Neuronal stem cell (in vitro differentiated cells): ENCODE measurements at places on chromosomes 1 and 21.
A peak's percentile ranks its signal among the peaks of the same experiment; 100 is the strongest.

- H3K4me1 ChIP-seq = no peaks in the 10 kb centered on the region
- H3K27ac ChIP-seq = no peak overlapping the region
- no peaks in the 10 kb centered on the region for H3K27me3 ChIP-seq
- H3K36me3 ChIP-seq = no peaks in the 10 kb centered on the region
These were observed 23.3 kb upstream of the ST6GALNAC5 start for GRCh38 chr1:76843821-76844464.

DNA sequence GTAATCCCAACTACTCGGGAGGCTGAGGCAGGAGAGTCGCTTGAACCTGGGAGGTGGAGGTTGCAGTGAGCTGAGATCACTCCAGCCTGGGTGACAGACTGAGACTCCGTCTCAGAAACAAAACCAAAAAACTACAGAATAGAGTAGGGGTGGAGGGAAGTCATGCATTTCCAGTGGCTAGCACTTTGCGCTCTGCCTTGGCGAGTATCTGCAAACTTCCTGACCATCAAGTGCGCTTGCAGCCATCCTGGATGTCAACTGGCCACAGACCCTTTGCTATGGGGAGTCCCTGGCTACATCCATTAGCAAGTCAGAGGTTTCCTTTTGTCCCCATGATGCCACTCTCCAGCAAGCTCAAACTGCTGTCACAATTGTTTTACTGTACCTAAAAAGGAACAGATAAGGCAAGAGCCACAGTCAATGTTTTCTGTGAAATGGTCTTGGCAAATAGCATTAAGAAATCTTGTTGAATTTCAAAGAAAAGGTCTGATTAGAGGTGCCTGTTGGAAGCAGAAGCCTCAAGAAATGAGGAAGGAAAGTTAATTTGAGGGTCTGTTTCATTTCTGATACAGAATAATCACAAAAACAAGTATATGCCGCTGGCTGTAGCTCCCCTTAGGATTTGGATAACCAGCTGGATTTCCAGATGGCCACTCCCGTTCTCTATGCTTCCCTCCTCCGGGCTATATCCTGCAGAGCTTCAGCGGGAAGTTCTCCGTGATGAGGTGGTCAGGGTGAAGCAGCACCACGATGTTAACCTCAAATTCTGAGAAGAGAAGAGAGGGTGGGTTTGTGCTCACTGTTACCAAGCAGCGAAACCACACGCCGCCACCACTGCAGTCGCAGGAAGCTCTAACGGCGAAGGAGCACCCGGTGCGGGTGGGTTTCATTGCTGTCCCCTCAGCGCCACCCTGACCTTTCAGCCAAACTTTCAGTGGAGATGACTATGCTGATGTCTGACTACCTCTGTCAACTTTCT, 42.0 kb downstream of the VPS26C start:
- H3K27ac ChIP-seq = no peak overlapping the region
- H3K27me3 ChIP-seq = no peaks in the 10 kb centered on the region
- DNase-seq = no peak

DNA sequence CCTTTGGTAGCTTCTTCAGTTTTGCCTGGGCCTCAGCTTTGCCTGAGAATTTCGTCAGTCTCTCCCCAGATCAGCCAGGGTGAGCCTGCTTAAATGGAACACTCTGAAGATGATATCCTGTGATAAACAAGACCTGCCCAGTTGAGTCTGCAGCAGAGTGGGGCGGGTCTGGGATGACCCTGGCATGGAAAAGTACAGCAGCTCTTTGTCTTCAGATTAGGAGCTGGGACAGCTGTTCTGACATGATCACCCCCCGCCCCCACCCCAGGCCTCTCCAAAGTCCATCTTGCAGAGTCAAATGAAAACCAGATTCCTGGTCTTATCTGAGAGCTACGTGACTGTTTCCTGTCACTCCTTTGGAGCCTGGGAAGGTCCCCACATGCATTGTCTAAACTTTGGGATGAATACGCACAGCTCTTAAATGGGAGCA, 2.2 kb upstream of the TMEM51 start:
- H3K27ac ChIP-seq = no peak overlapping the region
- no peaks in the 10 kb centered on the region for H3K36me3 ChIP-seq
- no peak overlapping the region for H3K4me3 ChIP-seq
- peaks cover 2% of the 10 kb centered on the region for H3K4me1 ChIP-seq
- peaks cover 41% of the 10 kb centered on the region for H3K27me3 ChIP-seq

GRCh38 chr1:175481126-175482070, 262.0 kb downstream of the TNR start:
- DNase-seq = no peak
- H3K27me3 ChIP-seq = no peaks in the 10 kb centered on the region
- H3K4me3 ChIP-seq = no peak overlapping the region
- H3K36me3 ChIP-seq = no peaks in the 10 kb centered on the region
- no peaks in the 10 kb centered on the region for H3K4me1 ChIP-seq

GRCh38 chr21:29196670-29197191, 66.3 kb downstream of the MAP3K7CL start:
- no peaks in the 10 kb centered on the region for H3K27me3 ChIP-seq
- no peak overlapping the region for H3K4me3 ChIP-seq
- no peaks in the 10 kb centered on the region for H3K36me3 ChIP-seq
- no peak overlapping the region for H3K27ac ChIP-seq
- no peak for DNase-seq

DNA sequence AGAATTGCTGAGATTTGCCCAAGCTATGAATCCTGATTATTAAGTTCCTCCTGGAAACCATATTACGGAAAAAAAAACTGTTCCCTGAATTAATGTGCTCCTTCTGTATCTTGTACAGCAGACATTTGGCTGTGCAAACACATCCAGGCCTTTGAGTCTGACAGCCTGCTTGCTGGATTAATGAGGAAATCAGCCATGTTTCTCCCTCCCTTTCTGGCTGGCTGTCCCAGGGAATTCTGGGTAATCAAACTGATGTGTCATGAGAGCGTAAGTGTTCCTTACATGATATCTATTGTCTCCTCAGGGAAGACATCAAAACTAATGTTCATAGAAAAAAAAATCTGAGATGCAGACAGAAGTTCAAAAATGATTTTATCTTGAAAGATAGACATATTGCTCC, 18.8 kb downstream of the PGBD5 start:
- no peaks in the 10 kb centered on the region for H3K4me1 ChIP-seq
- no peak for DNase-seq
- no peaks in the 10 kb centered on the region for H3K27me3 ChIP-seq
- H3K27ac ChIP-seq = no peak overlapping the region
- H3K36me3 ChIP-seq = no peaks in the 10 kb centered on the region

GRCh38 chr1:156591432-156592157, at the start of gene NAXE:
Gene NAXE (plus strand): TSS chr1:156591776. CDS start chr1:156591805, 29 bp downstream.
- H3K27me3 ChIP-seq = peaks cover 7% of the 10 kb centered on the region
- peak within 1 kb of the TSS; percentile 93 for H3K4me3 ChIP-seq
- H3K27ac ChIP-seq = no peak within 1 kb of the TSS
- H3K36me3 ChIP-seq = peaks cover 43% of the 10 kb centered on the region
- DNase-seq = peak; percentile 69

DNA sequence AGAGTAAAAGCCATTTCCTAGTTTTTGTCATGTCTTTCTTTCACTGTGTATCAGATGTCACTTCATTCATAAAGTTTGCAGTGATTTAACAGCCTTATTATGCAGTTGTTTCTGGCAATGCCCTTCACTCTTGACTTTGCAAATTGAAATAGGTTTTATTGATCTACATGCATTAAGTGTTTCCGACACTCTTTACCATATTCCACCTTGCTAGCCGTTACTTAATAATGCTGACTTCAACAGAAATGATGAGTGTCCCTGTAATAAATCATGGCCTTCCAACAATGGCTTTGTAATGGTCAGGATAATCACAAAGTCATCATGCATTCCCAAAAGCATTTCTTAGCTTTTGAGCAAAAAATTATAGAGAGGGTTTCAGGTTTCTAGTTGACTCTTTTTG, 236.8 kb upstream of the FMN2 start:
- no peak overlapping the region for H3K27ac ChIP-seq
- DNase-seq = no peak
- H3K4me3 ChIP-seq = no peak overlapping the region
- H3K36me3 ChIP-seq = no peaks in the 10 kb centered on the region
- peaks cover 13% of the 10 kb centered on the region for H3K4me1 ChIP-seq
- H3K27me3 ChIP-seq = no peaks in the 10 kb centered on the region

GRCh38 chr1:41980827-41981653, 62.3 kb upstream of the HIVEP3 start:
- H3K4me3 ChIP-seq = no peak overlapping the region
- no peak overlapping the region for H3K27ac ChIP-seq
- DNase-seq = no peak
- H3K27me3 ChIP-seq = no peaks in the 10 kb centered on the region
- peaks cover 2% of the 10 kb centered on the region for H3K4me1 ChIP-seq

DNA sequence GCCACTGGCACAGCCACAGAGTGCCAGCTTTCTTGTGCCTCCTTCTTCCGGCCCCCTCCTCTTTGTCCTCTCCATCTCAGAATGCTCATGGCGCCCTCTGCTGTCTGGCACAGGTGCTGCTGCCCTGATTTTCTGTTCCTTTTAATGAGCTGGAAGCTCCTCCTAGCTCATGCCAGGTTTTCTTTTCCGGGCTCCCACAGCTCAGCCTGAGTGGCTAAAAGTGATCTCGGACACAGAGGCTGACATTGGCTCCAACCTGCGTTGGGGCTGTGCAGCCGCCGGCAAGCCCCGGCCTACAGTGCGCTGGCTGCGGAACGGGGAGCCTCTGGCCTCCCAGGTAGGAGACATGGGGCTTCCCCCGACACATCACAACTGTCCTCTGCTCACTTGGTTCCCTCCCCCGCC, 18.7 kb downstream of the CNTN2 start:
- H3K27ac ChIP-seq = no peak overlapping the region
- H3K27me3 ChIP-seq = peaks cover 20% of the 10 kb centered on the region
- peak; percentile 89 for DNase-seq
- no peaks in the 10 kb centered on the region for H3K36me3 ChIP-seq
- H3K4me3 ChIP-seq = no peak overlapping the region

- H3K4me1 ChIP-seq = peaks cover 5% of the 10 kb centered on the region
- H3K36me3 ChIP-seq = no peaks in the 10 kb centered on the region
- H3K4me3 ChIP-seq = no peak overlapping the region
- H3K27ac ChIP-seq = no peak overlapping the region
- DNase-seq = no peak
These were observed 1.3 kb upstream of the MTARC1 start for GRCh38 chr1:220785166-220786056.

DNA sequence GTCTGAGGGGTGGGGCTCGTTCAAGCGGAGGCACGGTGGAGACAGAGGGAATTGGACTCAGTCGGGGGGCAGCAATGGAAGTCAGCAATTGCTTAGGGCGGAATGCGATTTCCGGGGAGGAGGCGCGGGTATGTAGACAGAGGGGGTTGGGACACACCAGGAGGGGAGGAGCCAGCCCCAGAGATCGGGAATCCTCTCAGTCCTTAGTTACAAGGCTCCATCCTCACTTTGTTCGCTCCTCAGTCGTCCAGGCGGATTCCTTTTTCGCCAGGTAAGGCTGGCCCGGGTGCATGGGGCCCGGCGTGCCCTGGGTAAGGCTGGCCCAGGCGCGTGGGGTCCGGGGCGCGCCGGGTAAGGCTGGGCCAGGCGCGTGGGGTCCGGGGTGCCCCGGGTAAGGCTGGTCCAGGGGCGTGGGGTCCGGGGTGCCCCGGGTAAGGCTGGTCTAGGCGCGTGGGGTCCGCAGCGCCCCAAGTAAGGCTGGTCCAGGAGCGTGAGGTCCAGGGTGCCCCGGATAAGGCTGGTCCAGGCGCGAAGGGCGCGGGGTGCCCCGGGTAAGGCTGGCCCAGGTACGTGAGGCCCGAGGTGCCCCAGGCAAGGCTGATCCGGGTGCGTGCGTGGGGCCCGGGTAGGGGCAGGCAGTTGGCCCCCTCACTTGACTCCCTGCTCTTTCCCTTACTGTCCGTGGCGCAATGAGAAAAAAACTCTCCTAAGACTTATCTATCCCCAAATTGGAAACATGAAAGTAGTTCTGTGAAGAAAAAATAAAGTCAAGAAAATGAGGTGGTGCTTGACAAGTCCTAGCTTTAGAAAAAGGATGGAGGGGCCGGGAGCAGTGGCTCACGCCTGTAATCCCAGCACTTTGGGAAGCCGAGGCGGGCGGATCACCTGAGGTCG, at the start of gene L1TD1:
Gene L1TD1 (plus strand): TSS at position 199 of the 894 bp plus-strand sequence. CDS start 11,780 bp downstream, outside the sequence.
- H3K27me3 ChIP-seq = peaks cover 37% of the 10 kb centered on the region
- H3K27ac ChIP-seq = peak within 1 kb of the TSS; percentile 72
- H3K4me1 ChIP-seq = peaks cover 4% of the 10 kb centered on the region

DNA sequence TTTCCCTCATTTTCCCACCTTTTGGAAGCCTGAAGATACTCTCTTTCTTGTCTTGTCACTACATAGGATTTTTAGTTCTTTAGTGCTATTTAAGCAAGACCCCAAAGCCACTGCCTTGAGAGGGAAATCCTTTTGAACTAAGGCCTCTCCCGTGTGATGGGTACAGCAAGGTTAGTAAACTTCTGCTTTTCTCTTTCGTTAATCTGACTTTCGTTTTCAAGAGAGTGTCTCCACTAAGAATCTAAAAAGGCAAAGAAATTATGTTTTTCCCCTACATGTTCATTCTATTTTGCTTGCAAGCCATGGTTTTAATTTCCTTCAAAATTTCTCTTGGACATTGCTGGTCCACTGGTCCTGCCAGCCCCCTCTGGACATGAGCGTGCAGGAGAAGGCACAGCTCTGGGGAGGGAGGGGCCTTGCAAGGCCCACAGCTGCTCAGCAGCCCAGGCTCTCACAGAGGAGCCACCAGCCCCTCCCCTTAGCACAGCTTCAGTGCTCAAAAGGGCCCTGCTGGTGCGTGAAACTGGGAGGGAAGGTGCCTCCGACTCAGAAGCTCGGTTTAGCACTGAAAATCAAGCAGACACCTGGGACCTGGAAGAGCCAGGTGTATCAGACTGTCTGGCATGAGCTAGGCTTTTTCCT, 210.9 kb upstream of the GALNT2 start:
- H3K27me3 ChIP-seq = no peaks in the 10 kb centered on the region
- no peaks in the 10 kb centered on the region for H3K4me1 ChIP-seq
- DNase-seq = no peak
- H3K27ac ChIP-seq = no peak overlapping the region
- no peak overlapping the region for H3K4me3 ChIP-seq

- H3K4me1 ChIP-seq = no peaks in the 10 kb centered on the region
- DNase-seq = no peak
These were observed 17.5 kb upstream of the ZFP69B start for GRCh38 chr1:40432644-40433390.

DNA sequence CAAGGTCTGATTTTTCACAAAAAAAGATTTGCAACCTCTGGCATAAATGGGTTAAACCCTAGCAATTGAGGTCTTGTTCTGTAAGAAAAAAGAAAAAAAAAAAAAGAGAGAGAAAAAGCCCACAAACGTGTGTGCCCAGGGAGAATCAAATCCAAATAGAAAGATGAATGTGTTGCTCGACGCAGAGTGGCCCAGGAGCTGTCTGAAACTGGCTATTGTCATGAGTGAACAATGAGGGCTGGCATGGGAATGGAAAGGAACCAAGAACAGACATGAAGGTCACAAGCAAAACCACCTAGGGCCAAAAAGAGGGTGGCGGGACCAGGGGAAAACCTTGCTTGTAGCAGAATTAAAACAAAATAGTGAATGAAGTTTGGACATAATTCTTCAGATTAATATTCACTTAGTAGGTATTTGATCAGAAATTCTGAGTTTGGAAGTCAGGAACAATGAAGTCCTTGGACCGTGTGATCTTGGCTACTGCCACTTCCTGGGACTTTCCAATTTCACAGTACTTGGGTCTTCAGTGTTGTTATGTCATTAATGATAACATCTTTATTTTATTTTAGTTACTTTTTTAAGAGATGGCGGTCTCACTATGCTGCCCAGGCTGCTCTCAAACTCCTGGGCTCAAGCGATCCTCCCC, 3.1 kb downstream of the ENO1 start:
- H3K4me1 ChIP-seq = peaks cover 8% of the 10 kb centered on the region
- peaks cover 37% of the 10 kb centered on the region for H3K36me3 ChIP-seq
- no peak for DNase-seq
- H3K4me3 ChIP-seq = no peak overlapping the region
- no peaks in the 10 kb centered on the region for H3K27me3 ChIP-seq
